Hippocampal formation (tissue), 2 donors: ENCODE measurements at places on chromosomes 4 and X.

DNA sequence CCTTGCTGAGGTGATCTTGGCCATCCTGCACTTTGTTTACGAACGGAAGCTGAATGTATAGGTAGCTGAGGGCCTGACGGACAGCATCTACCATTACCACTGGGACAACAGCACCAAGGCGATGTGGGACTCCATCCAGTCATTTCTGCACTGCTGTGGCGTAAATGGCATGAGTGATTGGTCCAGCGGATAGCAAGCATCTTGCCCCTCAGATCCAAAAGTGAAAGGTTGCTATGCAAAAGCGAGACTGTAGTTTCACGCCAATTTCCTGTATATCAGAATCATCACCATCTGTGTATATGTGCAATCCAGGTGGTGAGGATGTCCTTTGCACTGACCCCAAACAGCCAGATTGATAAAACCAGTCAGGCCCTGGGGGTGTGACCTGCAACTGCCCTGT is 4.2 kb upstream of the PYURF start:
- no peak for DNase-seq

GRCh38 chr4:37827030-37827685 is 672 bp downstream of the PGM2 start:
- peak; percentile 58 for DNase-seq

- no peak for DNase-seq
Observed at GRCh38 chr4:173138624-173139023, 30.0 kb upstream of the GALNT7 start.

GRCh38 chr4:72900952-72901351 is 168.6 kb downstream of the COX18 start:
- DNase-seq = no peak

DNA sequence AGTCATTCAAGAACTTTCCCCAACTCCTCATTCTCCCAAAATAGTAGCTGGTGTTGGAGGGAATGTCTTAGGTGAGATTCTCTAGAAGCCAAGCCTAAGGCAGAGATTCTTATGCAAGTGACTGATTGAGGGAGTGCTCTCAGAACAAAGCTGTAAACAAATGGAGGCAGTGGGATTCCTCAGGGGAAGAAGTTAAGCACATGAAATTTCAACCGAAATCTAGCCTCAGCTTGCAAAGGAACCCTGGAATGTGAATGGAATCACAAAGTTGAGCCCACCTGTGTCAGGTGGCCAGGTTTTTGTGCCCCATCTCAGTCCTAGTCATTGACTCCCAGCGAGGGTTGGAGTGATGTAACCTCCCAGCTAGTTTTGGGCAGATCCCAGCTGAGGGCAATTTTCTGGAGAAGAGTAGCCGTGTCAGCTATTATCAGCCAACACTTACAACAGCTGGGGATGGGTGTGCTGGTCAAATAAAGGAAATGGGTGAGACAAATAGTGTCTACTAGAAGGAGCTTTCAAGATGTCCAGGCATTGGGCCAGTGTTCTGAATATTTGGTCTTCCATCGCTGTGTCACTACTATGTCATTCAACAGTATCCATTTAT is 29.7 kb upstream of the FGF2 start:
- DNase-seq = no peak

DNA sequence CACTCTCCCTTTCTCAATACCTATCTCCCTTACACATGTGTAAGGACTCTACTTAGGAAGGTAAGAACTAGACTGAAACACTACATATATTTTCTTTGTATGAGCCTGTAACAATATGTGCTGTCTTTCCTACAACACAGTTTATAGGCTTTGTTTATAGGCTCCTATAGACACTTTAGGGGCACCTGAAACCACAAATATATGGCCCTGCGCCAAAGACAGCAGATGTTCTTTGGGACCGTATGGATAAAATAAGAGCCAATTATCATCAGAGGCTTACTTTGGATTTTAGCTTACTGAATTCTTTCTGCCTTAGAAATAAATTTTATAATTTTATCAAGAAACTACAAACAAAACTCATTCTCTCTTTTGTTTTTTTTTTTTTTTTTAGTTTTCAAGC is 16.6 kb upstream of the CXCL3 start:
- no peak for DNase-seq

- DNase-seq = no peak
Observed at GRCh38 chrX:47351706-47352105, 18.7 kb upstream of the ZNF157 start.
